ENCODE measurements at places on chromosomes 3 and 15. TPM values are rescaled to one million over a fixed set of nuclear protein-coding genes. Genes with fewer than 3 reads are reported as not detected.

PATL2 gene
- 19.1 TPM for total RNA-seq

C3orf20 gene
- 0.93 TPM for total RNA-seq

LEKR1 gene
- total RNA-seq: 0.43 TPM

GOLGA6L24 gene
- total RNA-seq: not detected

GOLGA6L26 gene
- total RNA-seq: not detected

CALML4 gene
- total RNA-seq: 5.1 TPM

ANKRD63 gene
- total RNA-seq: not detected

ATP13A4 gene
- total RNA-seq: 0.92 TPM

RETNLB gene
- total RNA-seq: not detected

GCNT3 gene
- total RNA-seq: not detected

PRSS50 gene
- total RNA-seq: not detected

APEH gene
- 134 TPM for total RNA-seq

ZFAND6 gene
- total RNA-seq: 46.6 TPM

AGBL1 gene
- not detected for total RNA-seq

FBXW12 gene
- total RNA-seq: not detected

FBXO40 gene
- not detected for total RNA-seq

DHX30 gene
- 177 TPM for total RNA-seq

IMPG2 gene
- 0.45 TPM for total RNA-seq

PPIP5K1 gene
- total RNA-seq: 61.1 TPM

LRRN1 gene
- total RNA-seq: 0.38 TPM

STRA6 gene
- total RNA-seq: not detected

LINGO1 gene
- total RNA-seq: not detected

TMEM212 gene
- total RNA-seq: not detected

P3H2 gene
- not detected for total RNA-seq

FBXL2 gene
- total RNA-seq: not detected

C2CD4A gene
- not detected for total RNA-seq

IL17RD gene
- total RNA-seq: not detected

CORO2B gene
- total RNA-seq: not detected

NMNAT3 gene
- 5.0 TPM for total RNA-seq

CACNA2D3 gene
- total RNA-seq: not detected

ROBO2 gene
- not detected for total RNA-seq

PPP1R2 gene
- 47.5 TPM for total RNA-seq

FAIM gene
- 6.8 TPM for total RNA-seq

MYL3 gene
- not detected for total RNA-seq
